ENCODE measurements at places on chromosomes 4 and X.

DNA sequence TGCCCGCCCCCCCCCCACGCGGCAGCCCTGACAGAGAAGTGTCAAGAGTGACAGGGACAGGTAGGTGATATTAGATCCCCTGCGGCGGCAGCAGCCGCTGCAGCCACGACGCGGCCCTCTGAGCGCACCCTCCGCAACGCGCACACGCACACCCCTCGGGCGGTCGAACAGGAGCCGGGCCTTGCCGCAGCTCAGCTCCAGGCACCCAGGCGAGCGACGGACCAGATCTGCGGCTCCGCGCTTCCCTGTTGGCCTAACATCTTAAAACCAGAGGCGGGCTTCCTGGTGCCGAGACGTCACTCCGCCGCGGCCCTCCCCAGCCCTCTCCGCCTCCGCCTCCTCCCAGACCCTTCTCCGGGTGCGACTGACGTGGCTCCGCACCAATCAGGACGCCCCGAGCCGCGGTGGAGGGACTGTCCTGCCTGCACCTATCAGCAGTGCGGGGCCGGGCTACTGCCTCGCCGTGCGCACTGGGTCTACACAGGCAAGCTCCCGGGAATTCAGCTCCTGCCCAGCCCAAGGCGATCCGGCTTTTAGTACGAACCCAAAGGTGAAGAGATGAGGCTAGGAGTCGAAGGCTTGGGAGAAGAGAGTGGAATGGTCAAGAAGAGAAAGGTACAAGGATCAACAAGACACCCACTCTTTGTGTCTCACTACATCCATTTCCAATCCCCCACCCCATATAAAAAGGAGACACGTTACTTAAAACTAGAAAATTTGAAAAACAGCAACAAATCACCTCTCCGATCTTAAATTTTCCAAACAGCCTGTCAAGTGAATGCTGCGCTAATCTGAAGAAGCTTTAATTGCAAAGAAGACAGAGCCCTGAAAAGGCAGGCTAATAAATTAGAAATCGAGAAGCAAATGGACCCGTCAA lies at the start of gene PITX2:
Gene PITX2 (minus strand): TSS at position 237 of the 877 bp plus-strand sequence. CDS start 617 bp downstream, outside the sequence.
- no peak for DNase-seq

- no peak for DNase-seq
Measured at GRCh38 chrX:135497736-135498135, 22.7 kb upstream of the INTS6L start.

DNA sequence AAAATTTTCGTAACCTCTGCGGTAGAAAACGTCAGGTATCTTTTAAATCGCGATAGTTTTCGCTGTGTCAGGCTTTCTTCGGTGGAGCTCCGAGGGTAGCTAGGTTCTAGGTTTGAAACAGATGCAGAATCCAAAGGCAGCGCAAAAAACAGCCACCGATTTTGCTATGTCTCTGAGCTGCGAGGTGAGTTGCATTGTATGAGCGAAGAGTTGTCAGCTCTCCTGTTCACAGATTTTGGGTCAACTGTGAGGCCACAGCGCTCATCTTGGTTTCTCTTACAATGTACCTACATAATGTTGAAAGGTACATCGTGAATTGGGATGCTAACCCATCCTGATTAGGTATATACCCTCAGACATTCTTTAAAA lies 486 bp downstream of the CLCN3 start:
- DNase-seq, result no peak

GRCh38 chr4:127445471-127445870 lies 187.3 kb upstream of the INTU start:
- no peak for DNase-seq

- no peak for DNase-seq
Measured at GRCh38 chr4:70623323-70623722, 5.2 kb upstream of the ENAM start.

GRCh38 chr4:151489462-151490203 lies 80.7 kb downstream of the FHIP1A start:
- no peak for DNase-seq

- DNase-seq, result no peak
Measured at GRCh38 chr4:169305173-169305572, 34.4 kb upstream of the SH3RF1 start.

GRCh38 chr4:5292101-5292500 lies 240.8 kb downstream of the STK32B start:
- DNase-seq, result no peak

DNA sequence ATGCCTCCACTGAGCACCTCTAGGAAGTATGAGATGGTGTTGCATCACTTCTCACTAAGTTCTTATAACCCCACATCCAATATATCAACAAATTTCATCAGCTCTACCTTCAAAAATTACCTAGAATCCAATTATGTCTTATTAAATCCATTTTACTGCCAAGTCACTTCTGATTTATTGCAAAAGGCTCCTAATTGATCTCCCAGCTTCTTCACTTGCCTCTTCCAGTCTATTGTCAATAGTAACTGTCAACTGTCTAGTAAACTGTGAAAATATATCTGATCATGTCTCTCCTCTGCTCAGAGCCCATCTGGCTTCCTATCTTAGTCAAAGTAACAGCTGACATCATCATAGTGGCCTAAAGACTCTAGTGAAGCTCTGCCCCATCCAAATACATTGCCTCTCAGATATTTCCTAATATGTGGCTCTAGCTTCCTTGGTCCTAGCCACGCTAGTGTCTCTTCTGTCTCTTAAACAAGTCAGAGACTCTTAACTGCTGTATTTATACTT lies 414.5 kb upstream of the ATOH1 start:
- DNase-seq, result no peak

- no peak for DNase-seq
Measured at GRCh38 chr4:123869286-123870215, 473.0 kb downstream of the SPRY1 start.

GRCh38 chr4:79197275-79198009 lies 128.4 kb downstream of the NAA11 start:
- no peak for DNase-seq

DNA sequence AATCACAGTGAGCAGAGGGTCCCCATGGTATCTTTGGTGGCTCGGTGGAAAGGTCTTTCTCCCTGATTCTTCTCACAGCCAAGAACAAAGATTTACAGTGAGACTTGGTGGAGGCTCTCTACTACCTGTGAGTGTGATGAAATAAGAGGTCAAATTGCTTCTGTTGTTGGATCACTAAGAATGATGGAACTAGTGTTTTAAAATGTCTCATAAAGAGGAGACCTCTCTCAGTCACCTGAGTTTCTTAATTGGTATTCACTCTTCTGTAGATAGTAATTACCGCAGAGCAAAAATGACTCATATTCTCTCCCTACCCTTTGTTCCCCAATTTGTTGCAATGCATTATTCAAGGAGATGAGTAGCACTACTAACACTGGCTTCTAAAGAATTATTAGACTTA lies 100.9 kb upstream of the TBC1D9 start:
- DNase-seq, result no peak

- no peak for DNase-seq
Measured at GRCh38 chr4:168917138-168917779, 92.8 kb downstream of the CBR4 start.

- no peak for DNase-seq
Measured at GRCh38 chr4:187744911-187745310, 250.7 kb upstream of the ZFP42 start.

- DNase-seq, result no peak
Measured at GRCh38 chr4:84870398-84871163, 95.9 kb downstream of the WDFY3 start.

GRCh38 chrX:113124693-113125092 lies 284.1 kb upstream of the AMOT start:
- no peak for DNase-seq

- DNase-seq, result no peak
Measured at GRCh38 chr4:5999356-5999755, 18.9 kb downstream of the C4orf50 start.

DNA sequence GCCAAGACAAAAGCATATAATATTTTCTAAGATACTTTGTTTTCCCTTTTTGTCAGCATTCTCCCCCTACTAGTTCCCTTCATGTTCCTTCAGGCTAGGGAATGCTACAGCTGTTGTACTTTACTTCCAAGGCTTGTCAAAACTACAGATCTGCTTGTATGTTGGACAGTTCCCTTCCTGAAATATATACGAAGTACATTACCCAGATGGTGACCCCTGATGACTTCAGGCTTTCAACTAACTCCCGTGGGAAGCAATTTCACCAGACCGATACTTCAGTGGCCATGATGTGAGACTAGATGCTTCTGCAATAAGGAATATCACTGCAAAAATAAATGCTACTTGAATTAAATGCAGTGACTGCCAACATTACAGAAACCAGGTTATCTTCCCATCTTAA lies 332.8 kb downstream of the SH2D1A start:
- no peak for DNase-seq

DNA sequence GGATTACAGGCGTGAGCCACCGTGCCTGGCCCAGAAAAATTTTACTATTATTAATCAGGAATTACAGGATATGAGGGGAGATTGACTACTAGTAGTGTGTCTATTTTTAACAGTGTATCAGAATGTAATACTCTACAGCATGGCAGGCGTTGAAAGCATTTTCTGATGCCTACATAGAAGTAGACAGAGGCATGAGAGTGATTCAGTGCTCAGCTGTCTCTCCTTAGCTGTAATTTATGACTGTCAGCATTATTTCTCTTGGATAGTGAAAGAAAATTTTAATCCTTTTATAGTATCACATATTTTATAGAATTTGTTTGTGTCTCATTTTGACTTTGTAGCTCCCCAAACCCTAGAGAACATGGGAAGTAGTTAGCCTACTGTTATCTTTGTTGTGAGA lies 20.7 kb downstream of the ARHGAP24 start:
- DNase-seq, result no peak

- DNase-seq, result no peak
Measured at GRCh38 chr4:17512973-17513665, 1.2 kb upstream of the QDPR start.

DNA sequence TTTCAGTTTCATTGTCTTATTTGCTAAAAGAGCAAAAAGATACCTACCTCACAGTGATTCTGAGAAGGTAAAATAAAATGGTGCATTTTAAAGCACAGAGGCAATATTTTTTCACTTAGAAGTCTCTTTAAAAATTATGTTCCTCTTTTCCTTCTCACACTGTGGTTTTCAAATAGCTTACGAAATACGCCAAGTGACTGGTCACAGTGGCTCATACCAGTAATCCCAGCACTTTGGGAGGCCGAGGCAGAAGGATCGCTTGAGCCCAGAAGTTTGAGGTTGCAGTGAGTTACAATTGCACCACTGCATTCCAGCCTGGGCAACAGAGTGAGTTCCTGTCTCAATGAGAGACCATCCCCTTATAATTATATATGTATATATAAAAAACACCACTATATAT lies 372.6 kb downstream of the FBXO8 start:
- DNase-seq, result no peak

- DNase-seq, result no peak
Measured at GRCh38 chr4:113382704-113383103, 333.3 kb downstream of the ANK2 start.

GRCh38 chr4:119939071-119939995 lies 127.3 kb downstream of the MAD2L1 start:
- no peak for DNase-seq

- no peak for DNase-seq
Measured at GRCh38 chr4:100117750-100118149, 72.5 kb downstream of the DDIT4L start.

GRCh38 chr4:177393236-177393635 lies 49.0 kb downstream of the AGA start:
- no peak for DNase-seq

GRCh38 chr4:38060829-38061431 lies 100.7 kb downstream of the PTTG2 start:
- DNase-seq, result no peak

DNA sequence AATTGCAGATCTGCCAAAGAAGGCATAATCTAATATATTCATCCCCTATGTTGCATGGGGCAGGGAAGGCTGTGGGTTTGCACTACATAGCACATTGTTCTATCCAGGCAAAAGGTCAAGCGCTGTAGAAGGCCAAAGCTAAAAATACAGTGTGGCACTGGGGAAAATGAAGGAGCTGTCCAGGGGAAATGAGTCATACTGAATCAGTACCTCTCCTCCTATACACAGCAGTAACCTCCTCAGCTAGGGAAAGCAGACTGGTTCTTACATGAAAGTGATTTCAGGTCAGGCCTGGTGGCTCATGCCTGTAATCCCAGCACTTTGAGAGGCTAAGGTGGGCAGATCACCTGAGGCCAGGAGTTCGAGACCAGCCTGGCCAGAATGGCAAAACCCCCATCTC lies 31.0 kb upstream of the SLC25A4 start:
- DNase-seq, result no peak

DNA sequence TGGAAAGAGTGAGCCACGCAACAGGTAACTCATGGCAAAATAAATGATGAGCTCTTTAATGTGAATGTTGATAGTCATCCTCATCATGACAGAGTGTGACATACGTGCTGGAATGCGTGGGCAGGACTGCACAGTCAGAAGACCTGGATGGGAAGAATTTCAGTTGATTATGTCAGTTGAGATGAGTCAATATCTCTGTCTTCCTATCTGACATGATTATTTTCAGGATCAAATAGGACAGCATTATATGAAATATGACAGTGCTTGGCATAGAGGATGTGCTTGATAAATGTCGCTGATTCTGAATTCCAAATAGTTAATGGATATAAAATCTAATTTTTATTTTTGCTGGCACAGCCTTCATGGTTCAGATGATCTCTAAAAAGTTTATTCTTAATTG lies 95.1 kb downstream of the IL15 start:
- no peak for DNase-seq

DNA sequence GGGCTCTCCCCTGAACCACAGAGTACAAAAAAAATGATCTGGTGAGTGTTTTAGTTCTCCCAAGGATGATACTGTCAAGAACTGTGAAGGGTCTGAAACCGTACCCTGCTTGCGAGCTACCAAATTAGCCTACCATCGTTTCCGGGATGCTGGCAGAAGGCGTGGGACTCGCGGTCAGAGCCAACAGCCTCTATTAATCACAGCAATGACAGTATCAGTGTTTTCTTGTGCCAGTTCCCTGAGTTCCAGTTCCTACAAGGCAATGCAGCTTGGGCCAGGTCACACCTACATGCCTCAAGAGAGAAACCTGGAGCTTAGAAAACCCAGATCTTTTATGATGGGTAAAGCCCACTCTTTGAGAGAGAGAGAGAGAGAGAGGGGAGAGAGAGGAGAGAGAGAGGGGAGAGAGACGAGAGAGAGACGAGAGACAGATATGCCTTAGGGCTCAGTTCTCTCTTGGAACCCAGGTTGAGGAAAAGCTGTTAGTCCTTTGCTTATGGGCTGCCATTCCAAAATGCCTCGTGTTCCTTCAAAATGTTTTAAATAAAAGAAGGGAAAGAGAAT lies 327.8 kb downstream of the ARHGAP10 start:
- DNase-seq, result no peak

DNA sequence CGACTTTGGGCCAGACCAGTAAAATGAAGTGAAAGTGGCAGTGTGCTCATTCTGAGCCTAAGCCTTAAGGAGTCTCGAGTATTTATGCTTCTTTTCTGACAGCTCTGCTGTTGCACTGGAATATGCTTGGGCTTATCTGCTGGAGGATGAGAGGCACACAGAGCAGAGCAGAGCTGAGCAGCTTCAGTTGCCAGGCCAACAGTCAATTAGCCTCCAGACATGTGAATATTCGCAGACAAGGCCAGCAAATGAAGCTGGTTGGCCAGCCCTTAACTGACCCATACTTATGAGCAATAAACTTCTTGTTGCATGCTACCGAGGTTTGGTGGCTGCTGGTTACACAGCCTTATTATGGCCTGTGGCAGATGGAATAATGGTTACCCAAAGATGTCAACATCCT lies 203.0 kb upstream of the GEMIN8 start:
- no peak for DNase-seq
